HFF-Myc (cell line): ENCODE measurements at places on chromosomes 6 and 20.

GRCh38 chr6:165390475-165390874, 81.1 kb upstream of the C6orf118 start:
- no peak for DNase-seq

DNA sequence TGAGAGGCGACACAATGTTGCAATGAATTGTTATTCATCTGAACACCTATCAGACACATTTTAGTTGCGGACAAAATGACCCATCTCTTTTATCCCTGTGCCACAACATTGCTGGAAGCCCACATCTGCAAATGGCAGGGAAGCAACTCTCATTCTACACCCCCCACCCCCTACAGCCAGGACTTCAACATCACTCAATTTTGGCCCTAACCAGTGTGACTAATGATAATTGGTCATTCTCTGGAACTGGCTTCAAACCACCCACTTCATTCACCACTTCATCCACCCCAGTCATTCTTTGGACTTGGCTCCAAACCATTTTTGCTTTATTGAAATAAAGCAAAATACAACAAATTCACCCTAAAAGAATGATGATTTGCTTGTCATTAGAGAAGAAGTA, 1.5 kb downstream of the GCM2 start:
- DNase-seq = no peak

GRCh38 chr20:17648791-17649730, 33.0 kb downstream of the RRBP1 start:
- DNase-seq = no peak

DNA sequence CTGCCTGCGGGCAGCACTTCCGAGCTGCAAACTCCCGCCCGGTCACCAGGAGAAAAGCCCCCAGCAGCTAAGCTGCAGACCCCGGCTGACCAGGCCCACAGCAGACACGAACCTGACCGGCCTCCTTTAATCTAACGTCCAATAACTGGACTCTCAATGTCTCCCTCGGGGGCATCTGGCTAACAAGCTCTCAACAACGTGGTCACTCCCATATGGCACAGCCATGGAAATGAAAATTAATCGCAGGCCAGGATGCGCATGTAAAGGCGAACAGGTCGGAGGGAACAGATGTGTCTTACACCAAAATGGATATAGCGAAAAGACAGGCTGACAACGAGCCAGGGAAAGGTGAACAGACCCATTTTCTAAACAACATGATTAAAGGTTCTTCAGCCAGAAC, 44.4 kb upstream of the SMOC2 start:
- DNase-seq = no peak

GRCh38 chr6:15823838-15824414, 161.1 kb upstream of the DTNBP1 start:
- no peak for DNase-seq

GRCh38 chr20:25407311-25408169, at the start of gene GINS1:
Gene GINS1, plus strand, starts transcription at chr20:25407673. Its CDS starts 148 bp downstream, at chr20:25407821.
- DNase-seq = peak; percentile 55

- DNase-seq = no peak
Measured at GRCh38 chr6:26044140-26045064, 42.8 kb upstream of the HFE start.

- no peak for DNase-seq
Measured at GRCh38 chr6:15077006-15077405, 168.9 kb upstream of the JARID2 start.

DNA sequence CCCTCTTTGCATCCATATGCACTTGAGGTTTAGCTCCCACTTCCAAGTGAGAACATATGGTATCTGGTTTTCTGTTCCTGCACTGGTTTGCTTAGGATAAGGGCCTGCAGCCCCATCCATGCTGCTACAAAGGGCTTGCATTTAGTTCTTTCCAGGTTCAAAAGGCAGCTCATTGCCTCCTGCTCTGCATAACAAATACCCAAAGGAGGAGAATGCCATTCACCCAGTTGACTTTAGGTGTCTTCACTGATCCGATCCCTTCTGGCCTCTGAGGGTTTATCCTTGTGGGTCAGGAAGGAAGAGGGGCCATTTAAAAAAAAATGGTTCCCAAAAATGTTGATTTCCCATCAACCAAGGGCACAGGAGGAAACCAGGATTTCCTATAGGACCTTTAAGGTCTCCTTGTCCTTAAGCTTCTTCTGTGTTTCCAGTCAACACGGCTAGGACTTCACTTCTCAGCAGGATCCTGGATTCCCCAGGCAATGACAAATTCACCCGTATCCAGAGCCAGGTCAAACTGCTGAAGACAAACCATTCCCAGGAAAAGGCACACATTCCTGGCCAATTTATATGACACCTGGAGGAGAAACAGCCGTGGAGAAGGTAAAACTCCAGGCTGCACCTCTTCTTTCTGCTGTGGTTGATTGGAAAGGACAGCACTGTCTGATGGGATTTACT, 447.7 kb upstream of the CDH4 start:
- DNase-seq = no peak
